Hematopoietic multipotent progenitor cell treated with erythropoietin and hydrocortisone succinate and interleukin-3 and kit ligand, for 17 days (in vitro differentiated cells): ENCODE measurements at places on chromosomes 1 and 21.
A peak's percentile ranks its signal among the peaks of the same experiment; 100 is the strongest.

- no peak for DNase-seq
Observed at GRCh38 chr1:21318714-21319159, 28.5 kb upstream of the ECE1 start.

GRCh38 chr1:29687166-29687565 is 450.8 kb downstream of the PTPRU start:
- DNase-seq, result no peak

- DNase-seq, result peak; percentile 89
Observed at GRCh38 chr1:32072622-32073298, at the start of gene TMEM39B. Gene TMEM39B (plus strand): TSS chr1:32072939. CDS start chr1:32073048, 109 bp downstream.

GRCh38 chr1:30196872-30197638 is 526.3 kb downstream of the MATN1 start:
- DNase-seq, result no peak

GRCh38 chr1:243351337-243351736 is 95.5 kb downstream of the SDCCAG8 start:
- no peak for DNase-seq

DNA sequence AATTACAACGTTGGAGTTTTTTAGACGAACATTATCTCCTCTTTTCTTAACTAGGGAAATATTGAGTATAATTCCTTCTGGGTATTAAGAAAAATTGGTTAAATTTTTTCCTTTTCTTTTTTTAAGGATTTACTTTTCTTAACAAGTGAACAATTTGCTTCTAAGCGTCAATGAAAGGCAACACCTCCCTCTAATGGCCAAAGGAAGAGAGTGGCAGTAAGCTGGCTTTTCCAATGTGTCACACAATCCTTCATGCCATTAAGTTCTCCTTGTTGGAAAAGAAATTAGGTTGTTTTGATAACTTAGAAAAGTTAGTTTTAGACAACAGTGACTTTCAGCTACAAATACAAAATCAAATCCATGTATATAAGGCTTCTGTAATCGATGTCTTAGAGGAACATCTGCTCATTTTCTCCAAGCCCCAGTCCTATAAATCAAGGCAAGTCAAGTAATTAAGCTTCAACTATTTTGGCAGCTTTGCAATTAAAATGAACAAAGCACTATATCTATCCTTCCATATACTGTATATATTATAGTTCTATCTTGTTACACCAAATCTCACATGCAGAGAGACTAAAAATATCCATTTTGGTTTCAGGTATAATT is 62.8 kb downstream of the EDEM3 start:
- DNase-seq, result peak; percentile 29

DNA sequence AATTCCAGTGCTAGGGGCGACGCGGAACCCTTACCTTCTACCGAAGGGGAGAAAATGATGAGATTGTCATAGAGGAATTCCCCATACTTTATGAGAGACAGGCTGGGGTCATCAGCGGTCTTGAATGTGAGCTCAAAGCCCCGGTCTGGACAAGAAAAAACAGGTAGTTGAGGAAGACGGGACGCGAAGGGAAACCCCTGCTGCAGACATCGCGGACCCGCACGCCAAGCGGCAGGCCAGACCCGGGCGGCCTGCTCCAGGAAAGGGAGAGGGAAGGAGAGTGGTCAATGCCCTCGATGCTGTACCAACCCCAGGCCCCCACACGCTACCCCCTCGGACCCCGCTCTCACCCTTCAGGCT is 342 bp downstream of the DDOST start:
- no peak for DNase-seq

GRCh38 chr1:27099135-27099586 is 55.8 kb downstream of the SLC9A1 start:
- DNase-seq, result peak; percentile 39

GRCh38 chr1:23341931-23342692 is 2.0 kb downstream of the HNRNPR start:
- DNase-seq, result peak; percentile 39

GRCh38 chr1:30632481-30632880 is 90.9 kb downstream of the MATN1 start:
- no peak for DNase-seq

DNA sequence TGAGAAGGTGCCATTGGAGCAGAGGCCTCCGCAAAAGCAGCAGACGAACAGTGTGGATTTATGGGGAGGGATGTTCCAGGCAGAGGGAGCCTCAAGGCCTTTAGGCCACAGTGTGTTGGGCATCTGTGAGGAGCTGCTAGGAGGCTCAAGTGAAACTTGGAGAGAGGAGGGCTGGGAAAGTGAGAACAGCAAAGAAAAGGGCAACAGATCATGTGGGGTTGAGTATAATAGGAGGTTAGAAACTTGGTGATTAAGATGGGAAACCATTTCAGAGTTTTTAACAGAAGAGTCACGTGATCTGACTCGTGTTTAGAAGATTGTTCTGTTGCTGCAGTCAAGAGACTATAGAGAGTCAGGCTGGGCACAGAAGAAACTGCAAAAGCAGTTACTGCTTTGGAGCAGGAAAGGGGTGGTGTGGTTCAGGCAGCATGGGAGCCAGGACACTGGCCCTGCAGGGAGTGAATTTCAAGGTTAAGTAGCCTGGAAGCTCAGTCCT is 277.0 kb downstream of the DISC1 start:
- no peak for DNase-seq

GRCh38 chr1:171916315-171916771 is 75.0 kb downstream of the DNM3 start:
- no peak for DNase-seq

DNA sequence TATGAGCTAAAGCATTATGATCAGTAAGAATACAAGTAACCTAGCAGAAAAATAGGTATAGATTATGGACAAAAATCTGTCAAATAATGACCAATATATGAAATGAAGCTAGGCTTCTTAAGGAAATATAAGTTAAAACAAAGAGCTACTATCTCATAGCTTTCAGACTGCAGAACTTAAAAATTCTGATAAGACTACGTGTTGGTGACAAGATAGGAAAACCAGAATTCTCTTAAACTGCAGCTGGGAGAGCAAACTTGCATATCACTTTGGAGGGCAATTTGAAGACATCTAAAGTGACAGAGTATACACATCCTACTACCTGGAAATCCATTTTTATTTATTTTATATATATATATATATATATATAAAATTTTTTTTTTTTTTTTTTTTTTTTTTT is 65.5 kb downstream of the LTN1 start:
- peak; percentile 15 for DNase-seq
